ENCODE measurements at places on chromosomes 7 and 10.

- no peak for DNase-seq
Observed at GRCh38 chr7:28070297-28071055, 110.1 kb downstream of the JAZF1 start.

GRCh38 chr10:3876350-3876962, 91.4 kb upstream of the KLF6 start:
- DNase-seq, result no peak

GRCh38 chr7:147607157-147607800, 983.3 kb upstream of the C7orf33 start:
- no peak for DNase-seq

DNA sequence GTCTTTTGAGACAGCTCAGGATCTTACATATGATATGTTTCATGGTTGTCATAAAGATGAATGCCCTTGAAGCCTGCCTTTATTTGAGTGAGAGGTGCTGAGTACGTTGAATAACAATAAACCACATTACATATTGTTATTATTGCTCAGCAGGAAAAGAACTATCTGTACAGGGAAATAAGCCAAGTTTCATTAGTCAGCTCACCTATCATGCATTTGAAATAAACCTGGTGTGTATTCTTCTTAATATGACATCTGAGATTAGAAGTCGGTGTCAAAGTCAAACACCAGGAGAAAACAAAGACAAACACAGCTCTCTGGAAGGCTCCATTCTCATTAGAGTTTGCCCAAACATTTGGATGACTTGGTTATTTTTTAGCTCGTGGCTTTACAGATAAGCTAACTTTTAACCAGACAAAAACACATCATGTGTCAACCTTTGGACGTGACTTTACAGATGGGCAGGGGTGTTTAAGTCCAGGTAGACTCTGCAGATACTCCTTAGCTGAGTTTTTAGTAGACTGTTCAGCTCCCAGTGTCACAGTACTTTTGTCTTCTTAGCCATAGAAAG, 71.2 kb upstream of the AOAH start:
- DNase-seq, result no peak
